ENCODE measurements at places on chromosomes 1 and 21.

- no peak for DNase-seq
Observed at GRCh38 chr1:54337928-54338327, 68.3 kb downstream of the SSBP3 start.

DNA sequence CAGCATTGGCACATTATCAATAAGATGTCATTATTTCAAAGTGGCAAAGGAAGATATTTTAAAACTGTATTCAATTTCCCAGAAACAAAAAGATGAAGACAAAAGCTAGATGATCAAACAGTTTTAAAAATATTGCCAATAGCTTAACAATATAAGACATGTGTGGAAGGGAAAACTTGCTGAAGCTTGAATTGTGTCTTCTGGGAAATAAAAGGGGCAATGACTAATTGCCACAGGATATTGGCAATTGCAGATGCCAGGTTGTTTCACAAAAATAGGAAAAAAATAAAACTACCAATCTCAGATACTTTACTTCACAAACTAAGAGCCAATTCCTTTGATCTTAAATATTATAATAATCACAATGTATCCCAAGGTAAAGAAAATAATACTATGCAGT is 679.8 kb upstream of the ADAMTS5 start:
- DNase-seq: no peak

- DNase-seq: no peak
Observed at GRCh38 chr21:27257908-27258556, 291.1 kb upstream of the ADAMTS5 start.

DNA sequence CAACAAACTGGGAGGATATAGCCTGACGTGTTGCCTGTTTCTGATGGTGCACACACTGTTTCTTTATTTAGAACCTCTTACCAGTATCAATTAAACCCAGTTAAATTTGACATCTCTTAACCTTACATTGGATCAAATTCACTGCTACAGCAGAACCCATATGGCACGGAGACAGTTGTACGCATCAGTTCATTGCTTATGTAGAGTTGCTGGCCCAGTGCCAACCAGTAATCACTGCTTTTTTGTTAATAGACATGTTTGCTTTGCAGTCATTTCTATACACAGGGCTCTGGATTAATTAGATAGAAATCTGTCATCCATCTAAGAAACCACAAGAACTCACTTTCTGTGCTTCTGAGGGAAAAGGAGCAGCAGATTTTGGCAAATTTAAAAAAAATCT is 154.0 kb downstream of the RWDD3 start:
- DNase-seq: no peak

DNA sequence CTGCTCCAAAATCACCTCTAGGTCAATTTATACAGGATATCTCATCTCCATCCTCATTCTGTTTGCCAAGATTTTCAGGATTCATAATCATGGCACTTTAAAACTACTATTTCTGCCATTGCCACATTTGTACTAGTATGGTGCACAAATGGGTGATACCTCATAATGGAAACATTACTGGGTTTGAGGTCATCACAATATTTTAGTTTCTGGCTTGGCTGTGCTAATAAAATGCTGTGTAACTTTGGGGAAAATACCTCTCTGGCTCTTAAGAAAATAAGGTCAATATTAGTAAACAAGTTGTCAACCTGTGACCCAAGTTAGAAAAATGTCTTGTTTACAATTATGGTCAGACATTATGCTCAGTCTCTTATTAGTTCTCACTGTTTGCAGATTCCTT is 4.7 kb upstream of the SLAMF7 start:
- no peak for DNase-seq

- no peak for DNase-seq
Observed at GRCh38 chr1:229238231-229238630, 32.7 kb upstream of the RAB4A start.

DNA sequence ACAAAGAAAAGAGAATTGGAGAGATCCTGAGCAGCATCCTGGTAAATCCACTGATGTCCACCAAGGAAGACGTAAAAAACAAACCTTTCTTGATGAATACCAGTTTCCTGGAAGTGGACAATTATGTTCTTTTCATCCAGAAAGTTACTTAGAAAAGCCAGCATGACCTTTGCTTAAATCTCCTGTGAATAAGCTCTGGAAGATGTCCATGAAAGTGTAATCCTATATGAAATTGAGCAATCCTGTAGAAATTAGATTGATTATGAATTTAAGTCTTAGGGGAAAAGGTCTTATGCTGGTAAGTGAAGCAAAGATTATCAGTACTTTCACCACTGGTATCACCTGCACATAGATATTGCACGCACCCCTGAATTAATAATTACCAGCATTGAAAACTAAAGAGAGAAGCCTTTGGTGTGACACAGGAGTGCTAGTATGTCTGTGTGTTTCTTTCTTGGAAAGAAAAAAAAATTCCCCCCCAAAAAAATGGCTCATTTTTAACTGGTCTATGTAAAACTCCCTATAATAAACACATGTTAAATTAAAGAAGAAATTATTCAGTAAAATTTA is 164.5 kb upstream of the LHX8 start:
- DNase-seq: no peak

GRCh38 chr1:213681788-213682340 is 305.9 kb upstream of the PROX1 start:
- no peak for DNase-seq

DNA sequence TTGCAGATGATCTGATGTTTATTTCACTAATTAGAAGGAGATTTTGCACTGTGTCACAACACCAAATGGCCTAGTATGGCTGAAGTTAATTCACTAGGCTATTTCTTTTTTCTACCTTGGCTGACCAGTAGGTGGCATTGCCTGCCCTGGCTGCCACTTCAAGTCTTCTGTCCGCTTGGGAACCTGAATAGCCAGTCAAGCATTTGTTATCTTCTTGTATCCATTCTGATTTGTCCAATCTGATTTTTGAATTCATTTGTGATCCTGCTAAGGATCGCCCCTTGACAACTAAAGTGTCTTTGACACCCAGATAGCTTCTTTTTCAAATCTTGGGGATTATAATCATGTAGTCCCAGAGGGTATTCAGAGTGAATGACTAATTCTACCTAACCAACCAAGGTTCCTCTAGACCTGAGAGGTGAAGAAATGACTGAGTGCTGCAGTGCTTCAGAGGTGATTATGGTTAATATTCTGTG is 99.4 kb downstream of the GIPC2 start:
- DNase-seq: no peak

DNA sequence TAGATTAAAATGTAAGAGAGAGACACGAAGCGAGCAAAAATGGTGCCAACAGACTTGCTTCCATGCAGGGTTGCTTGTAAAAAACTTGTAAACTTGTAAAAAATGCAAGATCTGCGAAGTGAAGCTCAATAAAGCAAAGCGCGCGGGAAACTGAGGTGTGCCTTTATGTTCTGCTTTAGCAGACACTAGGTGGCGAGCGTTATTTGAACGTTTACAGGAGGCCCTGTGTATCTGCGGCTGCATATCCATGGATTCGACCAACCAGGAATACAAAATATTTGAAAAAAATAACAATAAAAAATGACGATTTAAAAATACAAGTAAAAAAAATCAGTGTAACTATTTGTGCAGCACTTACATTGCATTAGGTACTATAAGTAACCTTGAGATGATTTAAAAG is 1.5 kb downstream of the UBE2G2 start:
- DNase-seq: no peak

- peak; percentile 100 for DNase-seq
Observed at GRCh38 chr1:235011599-235012435, 116.8 kb downstream of the TOMM20 start.

DNA sequence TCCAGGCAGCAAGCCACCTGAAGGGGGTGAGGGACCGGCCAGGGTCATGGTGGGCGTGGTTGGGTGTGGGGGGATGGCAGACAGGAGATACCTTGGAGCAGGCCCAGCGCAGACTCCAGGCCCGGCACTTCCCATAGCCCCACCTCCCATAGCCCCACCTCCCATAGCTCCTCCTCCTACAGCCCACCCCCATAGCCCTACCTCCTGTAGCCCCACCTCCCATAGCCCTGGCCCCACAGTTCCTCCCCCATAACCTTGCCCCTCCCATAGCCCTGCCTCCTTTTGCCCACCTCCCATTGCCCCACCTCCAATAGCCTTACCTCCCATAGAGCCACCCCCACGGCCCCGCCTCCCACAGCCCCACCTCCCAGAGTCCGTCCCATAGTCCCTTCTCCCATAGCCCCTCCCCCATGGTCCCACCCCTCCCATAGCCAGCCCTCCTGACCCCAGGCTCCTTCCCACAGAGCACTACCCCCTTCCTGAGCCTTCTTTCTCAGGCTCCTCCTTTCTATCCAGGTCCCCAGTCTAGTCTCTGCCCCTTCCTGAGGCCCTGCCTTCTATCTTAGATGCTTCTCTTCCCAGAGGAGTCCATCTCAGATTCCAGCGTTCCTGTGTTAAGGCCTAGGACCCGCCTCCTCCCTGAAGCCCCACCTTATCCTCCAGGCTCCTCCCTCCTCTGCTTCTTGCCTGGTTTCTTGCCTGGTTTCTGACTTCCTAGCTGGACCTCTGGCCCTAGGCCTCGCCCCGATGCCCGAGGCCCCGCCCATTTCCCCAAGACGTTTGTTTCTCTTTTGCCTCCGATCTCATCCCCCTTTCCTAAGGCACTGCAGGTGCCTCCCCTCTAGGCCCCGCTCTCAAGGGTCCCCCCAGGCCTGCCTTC is 46.8 kb downstream of the PTPRU start:
- DNase-seq: no peak

DNA sequence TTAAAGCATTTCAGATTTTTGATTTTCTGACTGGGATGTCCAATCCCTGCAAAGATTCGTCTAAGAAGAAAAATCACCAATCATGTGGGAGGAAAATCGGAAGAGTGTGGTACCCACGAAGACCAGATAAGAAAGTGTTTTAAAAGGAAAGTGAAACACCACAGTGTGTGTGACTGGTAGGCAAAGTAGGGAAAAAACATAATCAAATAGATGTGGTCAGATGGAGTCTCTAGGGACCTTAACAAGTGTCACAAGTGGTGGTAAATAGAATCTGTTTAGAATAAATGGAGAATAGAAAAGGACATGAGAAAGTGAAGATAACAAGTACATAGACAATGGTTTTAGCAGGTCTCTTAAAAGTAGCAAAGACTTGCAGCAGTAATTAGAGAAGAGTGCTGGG is 154.6 kb downstream of the SLC30A10 start:
- peak; percentile 51 for DNase-seq

GRCh38 chr1:27522432-27523336 is 32.7 kb upstream of the WASF2 start:
- DNase-seq: no peak

- DNase-seq: no peak
Observed at GRCh38 chr1:167294528-167294927, 73.8 kb downstream of the POU2F1 start.

DNA sequence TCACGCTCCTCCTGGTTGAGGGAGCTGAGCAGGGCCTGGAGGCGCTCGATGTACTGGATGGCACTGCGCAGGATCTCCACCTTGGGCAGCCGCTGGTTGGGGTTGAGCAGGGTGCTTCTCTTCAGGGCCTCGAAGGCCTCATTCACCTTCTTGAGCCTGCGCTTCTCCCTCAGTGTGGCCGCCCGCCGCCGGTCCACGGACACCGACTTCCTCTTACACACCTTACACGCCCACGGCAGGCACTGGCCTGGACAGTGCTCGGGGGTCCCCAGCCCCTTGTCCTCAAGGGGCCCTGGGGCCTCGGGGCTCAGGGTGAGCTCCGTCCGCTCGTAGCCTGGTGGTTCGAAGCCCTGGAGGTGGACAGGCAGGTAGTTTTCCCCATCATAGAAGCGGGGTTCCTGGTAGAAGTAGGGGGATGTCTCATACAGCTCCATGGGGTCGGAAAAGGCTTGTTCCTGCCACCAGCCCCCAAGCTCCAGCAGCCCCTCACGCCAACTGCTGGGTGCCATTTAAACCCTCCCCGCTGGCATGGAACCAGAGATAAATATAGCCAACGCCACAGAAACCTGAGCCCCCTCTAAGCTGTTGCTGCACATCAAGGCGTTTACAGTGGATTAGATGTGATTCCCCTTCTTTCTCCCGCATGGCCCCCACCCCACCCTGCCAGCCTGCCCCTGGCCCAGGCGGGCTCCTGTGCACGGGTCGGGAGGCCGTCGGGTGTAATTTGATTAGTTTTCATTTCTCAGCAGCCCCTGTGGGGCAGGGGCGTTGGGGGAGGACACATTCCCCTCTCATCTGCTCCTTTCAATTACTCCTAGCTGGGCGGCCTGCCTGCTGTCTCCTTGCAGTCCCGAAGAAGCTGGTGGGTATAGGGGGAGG is at the start of gene MYOG:
TSS of gene MYOG (minus strand) at position 485 of the 879 bp plus-strand sequence. CDS start at position 434, 51 bp downstream.
- no peak for DNase-seq

GRCh38 chr1:4825800-4826450 is 171.5 kb downstream of the AJAP1 start:
- DNase-seq: no peak

- no peak for DNase-seq
Observed at GRCh38 chr1:53442299-53442698, 16.9 kb upstream of the DMRTB1 start.

DNA sequence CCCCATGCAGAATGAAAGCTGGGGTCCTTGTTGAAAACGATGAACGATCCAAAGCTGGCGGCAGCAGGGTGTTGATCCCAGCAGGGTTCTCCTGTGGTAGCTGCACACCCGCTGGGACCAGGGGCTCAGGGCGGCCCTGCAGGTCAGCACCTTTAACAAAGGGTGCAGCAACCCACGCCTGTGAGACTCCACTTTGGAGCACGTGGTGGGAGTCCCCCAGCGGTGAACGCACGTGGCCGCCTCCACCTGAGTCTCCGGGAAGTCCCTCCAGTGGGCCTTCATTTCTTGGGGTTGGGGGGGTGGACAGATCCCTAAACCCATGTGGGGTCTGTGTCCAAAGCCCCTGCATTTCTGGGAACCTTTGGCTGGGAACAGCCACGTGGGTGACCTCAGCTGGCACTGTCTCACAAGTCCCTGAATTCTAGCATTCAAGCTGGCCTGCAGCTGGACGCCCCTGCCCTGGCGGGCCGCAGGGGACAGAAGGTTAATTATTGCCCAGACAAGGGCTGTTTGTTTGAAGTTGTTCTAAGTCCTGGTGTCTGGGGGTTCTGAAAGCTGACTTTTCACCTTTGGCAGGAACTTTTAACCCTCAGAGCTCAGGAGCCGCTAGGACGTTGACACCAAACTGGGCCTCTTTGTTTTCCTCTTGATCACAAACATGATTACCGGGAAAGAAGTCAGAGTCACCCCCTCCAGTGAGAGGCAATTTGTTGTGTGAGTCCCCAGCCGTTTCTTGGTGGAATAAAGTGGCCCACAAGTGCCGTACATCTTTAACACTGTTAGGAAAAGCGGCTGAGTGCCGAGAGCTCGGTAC is 64.5 kb downstream of the COL18A1 start:
- DNase-seq: no peak

GRCh38 chr1:190067592-190067991 is 410.1 kb downstream of the BRINP3 start:
- DNase-seq: peak; percentile 3

GRCh38 chr1:116092752-116093489 is 18.3 kb upstream of the MAB21L3 start:
- no peak for DNase-seq
